ENCODE measurements at places on chromosomes 12 and 14. TPM values are rescaled to one million over a fixed set of nuclear protein-coding genes. Genes with fewer than 3 reads are reported as not detected.

VRTN gene
- total RNA-seq, result not detected

GLS2 gene
- total RNA-seq, result 3.1 TPM

IGF1 gene
- 0.78 TPM for total RNA-seq

NANOG gene
- total RNA-seq, result not detected

REC8 gene
- total RNA-seq, result 31.3 TPM

TSPAN19 gene
- not detected for total RNA-seq

ANKS1B gene
- 0.36 TPM for total RNA-seq

TMEM119 gene
- total RNA-seq, result not detected

KCNJ8 gene
- total RNA-seq, result not detected

SLC38A4 gene
- not detected for total RNA-seq

AMHR2 gene
- total RNA-seq, result not detected

AMDHD1 gene
- total RNA-seq, result 1.7 TPM

BCL11B gene
- total RNA-seq, result 32.1 TPM

SYNE2 gene
- 23.4 TPM for total RNA-seq

FLVCR2 gene
- 5.0 TPM for total RNA-seq

All from activated CD8-positive, alpha-beta memory T cell treated with anti-CD3 and anti-CD28 coated beads for 36 hours (primary cell).